Glutamatergic neuron (in vitro differentiated cells): ENCODE measurements at places on chromosomes 11 and 22. TPM values are rescaled to one million over a fixed set of nuclear protein-coding genes. Genes with fewer than 3 reads are reported as not detected.

ELF5 gene
- total RNA-seq = not detected

- peaks cover 6% of the 10 kb centered on the region for H3K4me1 ChIP-seq
- H3K27ac ChIP-seq = no peak overlapping the region
- H3K4me3 ChIP-seq = no peak overlapping the region
Observed at GRCh38 chr11:48094643-48095339, 114.4 kb downstream of the PTPRJ start.

DNA sequence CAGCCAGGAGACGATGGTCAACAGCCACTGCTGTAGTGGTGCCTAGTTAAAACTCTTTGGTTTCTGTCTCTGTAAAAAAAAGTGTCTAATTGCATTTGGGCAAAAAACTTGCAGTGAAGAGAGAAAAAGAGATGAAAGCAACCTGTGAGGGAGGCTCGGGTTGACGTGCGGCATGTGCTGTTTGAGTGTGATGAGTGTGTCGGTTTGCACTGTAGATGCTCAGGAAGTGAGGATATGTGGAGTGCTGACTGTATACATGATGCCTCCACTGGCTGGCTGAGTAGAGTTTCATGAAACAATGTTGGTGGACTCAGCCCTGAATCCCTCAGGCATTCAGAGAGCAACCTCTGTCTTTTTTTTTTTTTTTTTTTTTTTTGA lies 4.3 kb upstream of the DGCR6L start:
- H3K4me1 ChIP-seq = peaks cover 5% of the 10 kb centered on the region
- no peak for DNase-seq
- no peak overlapping the region for H3K27ac ChIP-seq
- no peaks in the 10 kb centered on the region for H3K36me3 ChIP-seq

GPHA2 gene
- total RNA-seq = not detected

- DNase-seq = no peak
- H3K4me3 ChIP-seq = no peak overlapping the region
- H3K4me1 ChIP-seq = no peaks in the 10 kb centered on the region
- peaks cover 27% of the 10 kb centered on the region for H3K36me3 ChIP-seq
- no peaks in the 10 kb centered on the region for H3K27me3 ChIP-seq
Observed at GRCh38 chr22:18979957-18980356, 43.9 kb upstream of the PRODH start.

GRCh38 chr11:118212131-118212725 lies 12.6 kb downstream of the JAML start:
- H3K27ac ChIP-seq = no peak overlapping the region
- no peak for DNase-seq
- no peaks in the 10 kb centered on the region for H3K27me3 ChIP-seq
